Stimulated activated CD8-positive, alpha-beta memory T cell treated with anti-CD3 and anti-CD28 coated beads, Interleukin-4, amount 100 ng/mL, for 1 hour (primary cell): ENCODE measurements at places on chromosomes 5 and 9.

DNA sequence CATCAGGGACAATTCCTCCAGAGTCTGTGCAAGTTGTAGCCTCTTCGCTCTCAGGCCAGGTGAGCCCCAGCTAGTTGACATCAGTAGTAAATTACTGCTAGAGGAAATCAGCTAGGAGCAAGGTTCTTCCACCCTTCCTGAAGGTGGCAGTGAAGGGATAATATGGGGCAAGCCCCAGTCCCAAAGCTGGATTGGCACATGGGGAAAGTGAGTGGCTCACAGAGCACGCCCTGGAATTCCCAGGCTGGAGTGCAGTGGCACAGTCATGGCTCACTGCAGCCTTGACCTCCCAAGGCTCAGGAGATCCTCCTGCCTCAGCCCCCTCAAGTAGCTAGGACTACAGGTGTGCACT, 82.1 kb downstream of the CYFIP2 start:
- DNase-seq = no peak

GRCh38 chr9:137085920-137086530, 760 bp upstream of the MAN1B1 start:
- DNase-seq = no peak

- no peak for DNase-seq
Measured at GRCh38 chr5:131260895-131261294, 3.0 kb upstream of the CDC42SE2 start.

DNA sequence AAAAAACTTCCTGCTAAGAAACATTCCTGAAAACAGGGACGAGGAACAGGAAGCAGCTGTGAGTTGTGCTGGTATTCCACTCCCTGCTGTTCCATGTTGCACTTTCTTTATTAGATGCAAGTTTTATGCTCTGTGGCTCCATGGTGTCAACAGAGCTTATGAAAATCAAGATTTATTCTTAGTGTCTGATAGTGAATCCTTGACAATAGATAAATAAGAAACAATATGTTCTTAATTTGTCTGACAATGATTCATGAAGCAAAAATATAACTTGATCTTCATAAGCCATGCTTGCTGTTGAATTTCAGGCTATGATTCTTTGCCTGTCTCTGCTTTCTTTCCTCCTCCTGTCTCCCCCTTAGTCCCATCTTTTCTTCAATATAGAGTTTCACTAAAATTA, 119.6 kb downstream of the DROSHA start:
- no peak for DNase-seq

GRCh38 chr9:127835991-127836516, 18.4 kb downstream of the ENG start:
- DNase-seq = no peak

- DNase-seq = no peak
Measured at GRCh38 chr9:37979844-37980243, 75.9 kb upstream of the SLC25A51 start.

GRCh38 chr5:172868436-172868923, 34.4 kb downstream of the ERGIC1 start:
- DNase-seq = no peak

DNA sequence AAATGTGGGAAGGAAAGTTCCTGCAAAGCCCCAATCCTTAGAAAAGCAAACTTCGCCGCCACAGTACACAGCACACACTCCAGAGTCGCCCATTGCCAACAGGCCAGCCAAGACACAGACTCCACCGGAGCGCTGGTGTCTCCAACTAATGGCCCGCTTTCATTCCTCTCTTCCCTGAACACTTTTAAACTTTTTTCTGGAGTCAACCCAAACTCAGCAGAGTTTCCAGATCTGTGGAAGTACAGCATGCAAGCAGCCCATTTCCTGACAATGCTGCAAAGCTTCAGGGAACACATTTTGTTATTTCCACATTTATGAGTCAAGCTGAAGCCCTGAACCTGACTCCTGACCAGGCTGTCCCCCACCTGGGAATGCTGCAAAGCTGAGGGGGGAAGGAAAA, 351.9 kb downstream of the NFIB start:
- DNase-seq = no peak

GRCh38 chr5:78360674-78360923, 182 bp downstream of the SCAMP1 start:
- DNase-seq = no peak

- no peak for DNase-seq
Measured at GRCh38 chr9:6907772-6908381, 150.1 kb downstream of the KDM4C start.

GRCh38 chr5:65651144-65651543, 26.3 kb downstream of the SHLD3 start:
- no peak for DNase-seq

- no peak for DNase-seq
Measured at GRCh38 chr9:76996700-76997099, 22.8 kb upstream of the FOXB2 start.

GRCh38 chr5:178531786-178532185, 58.4 kb downstream of the COL23A1 start:
- no peak for DNase-seq

DNA sequence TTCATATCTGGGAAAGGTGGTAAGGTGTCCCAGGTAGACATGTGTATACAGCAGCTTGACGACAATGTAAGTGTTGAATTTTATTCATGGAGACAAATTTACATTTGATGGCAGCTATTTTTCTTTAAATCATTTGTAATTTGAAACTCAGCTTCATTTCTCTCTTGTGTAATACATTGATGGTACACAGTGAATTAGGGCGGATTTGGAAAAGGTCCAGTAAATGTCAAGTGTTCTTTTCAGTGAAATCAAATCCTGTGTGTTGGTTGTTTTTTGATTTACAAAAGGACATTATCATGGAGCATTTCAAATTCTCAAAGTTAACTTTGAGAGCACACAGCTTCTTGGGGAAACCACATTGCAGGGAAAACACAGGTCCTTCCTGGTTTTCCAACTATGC, 30.0 kb upstream of the PCSK1 start:
- no peak for DNase-seq

- DNase-seq = no peak
Measured at GRCh38 chr5:82375488-82376244, 97.5 kb upstream of the RPS23 start.

DNA sequence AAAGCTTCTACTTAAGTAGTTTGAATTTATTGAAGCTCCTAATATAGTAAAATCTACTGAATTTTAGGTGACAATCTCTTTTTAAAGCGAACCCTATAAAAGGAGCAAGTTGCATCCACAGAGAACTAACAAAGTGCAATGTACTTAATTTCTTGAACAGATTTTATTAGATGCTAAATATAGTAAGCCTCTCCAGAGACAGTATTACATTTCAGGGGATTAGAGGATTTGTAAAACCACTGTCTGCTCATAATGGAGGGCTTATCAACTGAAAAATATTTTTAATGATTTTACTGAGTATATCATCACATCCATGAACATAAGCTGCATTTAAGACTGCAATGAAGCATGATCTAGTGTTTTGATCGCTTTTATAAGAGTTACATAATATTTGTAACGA, 230.0 kb upstream of the EFNA5 start:
- no peak for DNase-seq

GRCh38 chr9:20722221-20722620, 38.2 kb downstream of the FOCAD start:
- no peak for DNase-seq

- no peak for DNase-seq
Measured at GRCh38 chr5:123359454-123360200, 63.6 kb downstream of the CEP120 start.

GRCh38 chr5:72252574-72253155, 67.4 kb downstream of the MRPS27 start:
- no peak for DNase-seq

DNA sequence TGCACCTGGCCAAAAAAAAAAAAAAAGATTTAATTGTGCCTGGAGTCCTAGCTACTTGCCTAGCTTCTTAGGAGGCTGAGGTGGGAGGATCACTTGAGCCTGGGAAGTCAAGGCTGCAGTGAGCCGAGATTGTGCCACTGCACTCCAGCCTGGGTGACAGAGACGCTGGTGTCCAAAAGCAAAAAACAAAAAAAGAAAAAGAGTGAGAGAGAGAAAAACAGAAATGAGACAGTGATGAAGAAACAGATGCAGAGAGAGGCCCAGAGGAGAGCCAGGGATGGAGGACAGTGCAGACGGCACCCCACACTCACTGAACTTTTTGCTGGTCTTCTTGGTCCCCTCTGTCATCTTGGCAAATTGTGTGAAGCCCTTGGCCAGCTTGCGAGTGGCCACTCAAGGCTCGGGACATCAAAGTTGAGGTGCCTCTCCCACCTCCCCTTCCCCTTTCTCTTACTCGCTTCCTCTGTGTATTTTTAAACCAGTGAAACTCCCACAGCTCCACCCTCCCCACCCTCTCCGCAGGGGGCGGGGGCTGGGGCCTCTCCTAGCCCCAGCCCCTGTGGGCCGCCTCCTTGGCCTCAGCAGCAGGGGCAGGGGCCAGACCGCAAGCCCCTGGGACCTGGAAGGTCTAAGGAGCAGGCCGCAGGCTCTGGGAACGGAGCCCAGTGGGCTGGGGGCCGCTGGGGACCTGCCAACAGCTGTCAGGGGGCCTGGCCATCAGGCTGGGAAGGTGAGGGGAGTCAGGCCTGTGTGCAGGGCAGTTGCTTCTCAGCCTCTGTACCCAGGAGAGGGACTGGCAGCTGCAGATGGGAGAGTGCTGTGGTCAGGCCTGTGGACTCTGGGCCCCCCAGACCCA, at the start of gene SH2D3C:
Gene SH2D3C (minus strand): TSS at position 387 of the 856 bp plus-strand sequence. CDS start 39 bp downstream, at position 348.
- DNase-seq = no peak

DNA sequence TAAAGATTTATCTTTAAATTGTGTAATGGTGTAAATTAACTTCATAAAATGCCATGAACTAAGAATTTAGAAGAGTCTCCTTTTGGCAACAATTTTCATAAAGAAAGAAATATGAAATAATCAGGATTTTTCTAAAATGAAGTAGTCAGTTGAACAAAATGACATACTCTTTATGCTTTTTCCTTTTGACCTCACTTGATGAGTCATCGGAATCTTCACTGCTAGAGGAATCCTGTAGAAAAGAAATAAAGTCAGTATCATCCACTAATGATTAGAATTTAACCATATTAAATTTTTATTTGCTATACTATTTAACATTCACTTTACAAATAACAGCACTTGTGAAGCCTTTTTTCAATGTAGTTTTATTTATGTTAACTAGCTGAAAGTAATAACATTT, 26.1 kb downstream of the CHD1 start:
- DNase-seq = no peak

GRCh38 chr5:123164054-123164453, 75.0 kb downstream of the PRDM6 start:
- no peak for DNase-seq

DNA sequence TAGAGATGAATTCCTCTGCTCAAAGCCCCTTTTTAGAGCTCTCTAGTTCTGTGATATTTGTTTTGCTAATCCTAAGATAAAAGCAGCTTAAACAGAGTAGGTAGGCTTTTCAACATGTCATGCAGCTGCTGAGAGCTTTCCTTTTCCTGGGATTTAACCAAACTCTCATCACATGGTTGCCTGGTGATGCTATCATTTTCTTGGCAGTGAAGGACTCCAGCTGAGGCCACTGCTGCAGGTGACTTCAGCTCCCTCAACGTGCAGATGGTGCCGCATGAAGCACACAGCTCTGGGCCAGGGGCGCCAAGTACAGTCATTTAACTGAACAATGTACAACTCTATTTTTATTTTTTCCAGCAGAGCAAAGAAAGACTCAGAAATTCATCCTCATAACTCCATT, 42.2 kb downstream of the SECISBP2 start:
- no peak for DNase-seq

- DNase-seq = no peak
Measured at GRCh38 chr5:66807743-66808142, 211.6 kb downstream of the MAST4 start.

DNA sequence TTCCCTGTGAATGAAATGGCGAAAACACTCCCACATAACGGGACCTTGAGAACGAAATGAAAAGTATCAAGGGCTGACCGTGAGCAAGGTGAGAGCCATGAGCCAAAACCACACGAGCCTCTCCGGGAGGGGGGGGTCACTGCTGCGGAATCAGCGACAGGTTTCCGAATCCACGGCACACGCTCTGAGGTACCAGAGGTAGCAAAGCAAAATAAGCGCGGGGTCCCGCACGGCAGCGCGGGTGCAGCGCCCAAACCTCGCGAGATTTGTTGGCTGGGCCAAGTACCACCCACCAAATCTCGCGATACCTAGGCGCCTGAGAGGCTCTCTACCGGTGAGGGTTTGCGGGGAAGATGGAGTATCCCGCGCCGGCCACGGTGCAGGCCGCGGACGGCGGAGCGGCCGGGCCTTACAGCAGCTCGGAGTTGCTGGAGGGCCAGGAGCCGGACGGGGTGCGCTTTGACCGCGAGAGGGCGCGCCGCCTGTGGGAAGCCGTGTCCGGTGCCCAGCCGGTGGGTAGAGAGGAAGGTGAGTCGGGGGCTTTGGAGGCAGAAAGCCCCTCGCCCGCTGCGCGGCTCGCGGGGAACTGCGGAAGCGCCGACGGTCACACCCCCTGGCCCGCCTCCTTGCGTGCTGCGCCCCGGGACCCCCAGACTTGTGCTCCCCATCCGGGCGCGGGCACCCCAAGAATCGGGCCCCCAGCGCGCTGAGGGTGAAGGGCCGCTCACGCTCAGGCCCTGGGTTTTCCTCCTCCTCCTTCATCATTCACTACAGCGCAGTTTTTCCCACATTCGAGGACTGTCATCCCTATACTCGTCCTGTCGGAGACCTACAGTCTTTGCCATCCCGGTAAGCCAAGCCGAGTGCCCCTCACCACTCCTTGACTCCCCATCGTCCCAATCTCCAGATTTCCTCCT, at the start of gene ZNF346:
Gene ZNF346 (plus strand): TSS at position 311 of the 917 bp plus-strand sequence. CDS start 43 bp downstream, at position 354.
- DNase-seq = peak; percentile 81

GRCh38 chr5:62341783-62342475, 35.9 kb downstream of the KIF2A start:
- DNase-seq = no peak

- DNase-seq = no peak
Measured at GRCh38 chr5:142292249-142292648, 32.6 kb downstream of the SPRY4 start.

GRCh38 chr9:38371495-38371894, 21.0 kb upstream of the ALDH1B1 start:
- no peak for DNase-seq

GRCh38 chr9:86069206-86069869, 30.0 kb downstream of the GOLM1 start:
- no peak for DNase-seq

- no peak for DNase-seq
Measured at GRCh38 chr5:144698484-144698883, 527.8 kb downstream of the KCTD16 start.

GRCh38 chr5:113164021-113164420, 187.4 kb downstream of the DCP2 start:
- DNase-seq = no peak

GRCh38 chr5:141508440-141508797, 19.5 kb downstream of the PCDHGC5 start:
- DNase-seq = no peak
